ENCODE measurements at places on chromosomes 2 and 18. TPM values are rescaled to one million over a fixed set of nuclear protein-coding genes. Genes with fewer than 3 reads are reported as not detected.
A peak's percentile ranks its signal among the peaks of the same experiment; 100 is the strongest.

- no peaks in the 10 kb centered on the region for H3K4me1 ChIP-seq
- H3K27me3 ChIP-seq: no peaks in the 10 kb centered on the region
- DNase-seq: no peak
- H3K4me3 ChIP-seq: no peak overlapping the region
- no peaks in the 10 kb centered on the region for H3K36me3 ChIP-seq
- no peak overlapping the region for H3K27ac ChIP-seq
Observed at GRCh38 chr18:30927042-30927441, 115.5 kb downstream of the DSC3 start.

DNA sequence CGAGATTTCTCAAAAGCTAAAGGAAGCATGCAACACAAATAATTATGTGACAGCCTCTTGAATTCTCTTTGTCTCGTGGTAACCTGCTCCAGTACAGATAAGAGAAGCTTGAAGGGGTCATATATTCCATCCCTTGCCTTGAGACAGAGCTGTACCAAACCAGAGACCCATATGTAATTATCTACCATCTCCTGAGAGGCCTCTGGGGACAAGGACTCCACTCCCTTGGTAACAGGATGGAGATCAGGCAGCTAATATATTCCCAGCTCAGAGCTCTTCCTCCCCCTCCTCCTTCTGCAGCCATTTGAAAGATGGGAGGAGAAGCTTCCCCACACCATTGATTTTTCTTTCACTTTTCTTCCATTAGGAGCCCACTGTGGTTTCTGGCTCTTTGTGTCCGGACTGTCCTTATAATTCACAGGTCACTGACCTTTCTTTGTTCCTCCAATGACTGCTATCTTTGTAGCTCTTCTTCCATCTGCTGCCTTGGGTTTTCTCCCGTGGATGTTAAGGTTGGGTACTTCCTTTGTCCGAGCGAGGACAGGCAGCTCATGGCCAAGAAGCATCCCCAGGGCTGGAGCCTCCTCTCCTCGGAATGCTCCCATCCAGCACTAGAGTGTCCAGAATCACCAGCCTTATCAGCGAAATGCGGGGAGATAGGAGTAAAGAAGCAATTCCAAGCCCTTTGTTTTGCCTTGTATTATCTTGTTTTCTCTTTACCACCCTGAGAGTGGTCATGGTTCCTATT lies 72.6 kb upstream of the STPG4 start:
- peaks cover 22% of the 10 kb centered on the region for H3K4me1 ChIP-seq
- H3K27ac ChIP-seq: no peak overlapping the region
- no peaks in the 10 kb centered on the region for H3K36me3 ChIP-seq
- DNase-seq: no peak
- H3K4me3 ChIP-seq: no peak overlapping the region

- H3K27me3 ChIP-seq: no peaks in the 10 kb centered on the region
- no peak for DNase-seq
- no peaks in the 10 kb centered on the region for H3K36me3 ChIP-seq
- H3K4me3 ChIP-seq: no peak overlapping the region
Observed at GRCh38 chr18:27608742-27609141, 423.6 kb upstream of the CHST9 start.

GRCh38 chr2:69291004-69291650 lies 95.9 kb downstream of the GFPT1 start:
- no peak overlapping the region for H3K27ac ChIP-seq
- no peak overlapping the region for H3K4me3 ChIP-seq
- H3K4me1 ChIP-seq: no peaks in the 10 kb centered on the region
- DNase-seq: no peak

TSHZ1 gene
- total RNA-seq: 17.0 TPM

FAM237A gene
- not detected for total RNA-seq

GRCh38 chr2:129354631-129355030 lies 624.8 kb upstream of the RAB6C start:
- no peak overlapping the region for H3K4me3 ChIP-seq
- no peak for DNase-seq
- H3K27me3 ChIP-seq: no peaks in the 10 kb centered on the region

GRCh38 chr2:206805887-206806607 lies 40.6 kb downstream of the FASTKD2 start:
- no peaks in the 10 kb centered on the region for H3K36me3 ChIP-seq
- DNase-seq: no peak
- no peak overlapping the region for H3K4me3 ChIP-seq
- no peak overlapping the region for H3K27ac ChIP-seq
- no peaks in the 10 kb centered on the region for H3K4me1 ChIP-seq

DNA sequence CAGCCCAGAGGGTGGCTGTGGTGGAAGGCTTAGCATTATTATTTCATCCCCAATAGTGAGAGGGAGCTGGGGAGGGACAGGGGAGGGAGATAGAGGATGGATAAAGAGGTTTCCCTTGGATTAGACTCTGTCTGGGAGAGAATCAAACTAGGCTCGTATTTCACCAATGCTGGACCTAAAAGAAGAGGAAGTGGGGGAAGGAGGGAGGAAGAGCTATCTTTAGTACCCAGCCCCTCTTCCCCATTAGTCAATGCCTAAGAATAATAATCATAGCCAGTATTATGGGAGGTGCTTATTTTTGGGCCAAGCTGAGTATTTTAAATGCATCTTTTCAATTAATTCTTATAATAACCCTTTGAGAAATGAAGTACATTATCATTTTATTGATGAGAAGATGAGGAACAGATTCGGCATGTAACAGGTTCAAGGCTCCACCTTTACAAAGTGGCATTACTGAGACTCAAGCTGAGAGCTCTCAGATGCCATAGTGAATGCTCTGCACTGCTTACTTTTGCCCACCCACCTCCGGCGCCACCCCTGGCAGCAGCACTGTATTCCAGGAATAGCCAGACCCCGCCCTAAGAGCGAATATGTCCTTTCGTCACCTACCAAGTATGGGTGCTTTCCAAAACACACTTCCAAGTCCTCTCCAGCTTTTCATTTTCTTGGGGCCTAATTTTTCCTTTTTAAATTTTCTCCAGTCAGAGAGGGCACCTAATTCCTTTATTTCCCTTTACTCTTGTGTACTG lies 21.0 kb downstream of the PAX8 start:
- H3K4me1 ChIP-seq: peaks cover 21% of the 10 kb centered on the region
- DNase-seq: no peak
- H3K27me3 ChIP-seq: no peaks in the 10 kb centered on the region

LINC00305 gene
- not detected for total RNA-seq

DNA sequence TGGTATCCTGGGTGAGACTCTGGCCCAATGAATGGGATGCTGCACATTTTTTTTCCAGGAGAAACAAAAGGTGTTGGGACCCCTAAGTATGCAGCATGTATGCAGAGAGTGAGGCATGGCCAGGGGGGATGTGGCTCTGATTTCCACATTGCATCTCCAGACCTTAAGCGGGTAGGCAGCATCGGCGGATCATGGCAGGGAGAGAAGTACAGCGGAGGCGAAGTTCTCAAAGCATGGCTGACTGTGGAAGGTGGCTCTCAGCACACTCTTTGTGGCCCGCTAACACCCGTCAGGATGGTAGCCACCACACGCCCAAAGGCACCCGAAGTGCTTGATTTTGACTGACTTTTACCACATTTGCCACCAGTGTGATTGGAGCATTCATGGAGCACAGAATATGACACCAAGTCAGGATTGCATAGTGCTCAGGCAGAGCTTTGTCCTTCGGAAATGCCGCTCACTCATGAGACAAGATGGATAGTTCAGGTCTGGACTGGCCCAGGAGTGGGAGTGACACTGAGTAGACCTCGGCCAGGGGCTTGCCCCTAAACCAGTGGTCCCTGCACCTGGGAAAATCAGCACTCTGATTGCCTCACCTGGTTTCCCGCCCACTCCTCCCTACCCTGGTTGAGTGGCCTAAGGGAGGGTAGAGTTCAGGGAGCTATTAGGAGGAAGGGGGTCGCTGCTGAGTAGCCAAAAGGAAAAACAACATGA lies 14.2 kb downstream of the INPP4A start:
- H3K27ac ChIP-seq: no peak overlapping the region
- H3K27me3 ChIP-seq: no peaks in the 10 kb centered on the region
- H3K4me1 ChIP-seq: peaks cover 66% of the 10 kb centered on the region

- no peak overlapping the region for H3K27ac ChIP-seq
- H3K27me3 ChIP-seq: no peaks in the 10 kb centered on the region
- H3K36me3 ChIP-seq: no peaks in the 10 kb centered on the region
- DNase-seq: no peak
- H3K4me3 ChIP-seq: no peak overlapping the region
Observed at GRCh38 chr2:139864821-139865302, 1084.7 kb upstream of the NXPH2 start.

KYNU gene
- total RNA-seq: 30.6 TPM

GRCh38 chr2:26822877-26823276 lies 25.1 kb upstream of the DPYSL5 start:
- H3K4me3 ChIP-seq: no peak overlapping the region
- no peaks in the 10 kb centered on the region for H3K36me3 ChIP-seq
- no peaks in the 10 kb centered on the region for H3K4me1 ChIP-seq
- H3K27ac ChIP-seq: no peak overlapping the region

DNA sequence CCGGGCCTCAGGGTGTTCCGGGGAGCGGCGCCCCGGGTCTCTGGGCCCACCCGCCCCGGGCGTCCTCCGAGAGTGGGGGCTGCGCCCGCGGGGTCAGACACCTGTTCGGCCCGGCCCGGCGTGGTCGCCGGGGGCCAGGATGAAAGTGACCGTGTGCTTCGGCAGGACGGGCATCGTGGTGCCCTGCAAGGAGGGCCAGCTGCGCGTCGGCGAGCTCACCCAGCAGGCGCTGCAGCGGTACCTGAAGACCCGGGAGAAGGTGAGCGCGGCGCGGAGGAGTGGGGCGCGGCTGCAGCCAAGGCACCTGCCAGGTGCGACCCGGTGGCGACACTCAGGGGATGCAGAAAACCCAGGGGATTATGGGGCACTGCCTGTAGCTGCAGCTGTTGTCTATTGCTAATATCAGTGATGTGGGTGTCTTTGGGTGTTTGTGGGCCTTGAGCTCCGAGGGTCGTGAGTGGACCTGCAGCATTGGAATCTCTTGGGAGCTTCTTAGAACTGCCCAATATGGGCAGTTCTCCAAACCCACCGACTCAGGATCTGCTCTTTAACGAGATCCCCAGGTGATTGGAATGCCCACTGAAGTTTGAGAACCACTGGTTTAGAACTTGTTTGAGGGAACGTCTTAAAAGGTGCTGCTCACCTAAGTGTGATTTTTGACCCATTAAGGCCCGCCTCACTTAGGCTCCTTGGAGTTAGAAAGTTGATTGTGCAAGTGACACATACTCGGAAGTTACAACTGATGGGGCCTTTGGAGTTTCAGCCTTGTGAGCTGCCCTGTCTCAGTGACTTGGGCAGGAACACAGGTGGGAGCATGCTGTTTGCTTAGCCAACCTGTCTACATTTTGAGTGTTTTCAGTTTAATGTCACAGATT lies 823 bp downstream of the PARD3B start:
- no peaks in the 10 kb centered on the region for H3K36me3 ChIP-seq
- peaks cover 31% of the 10 kb centered on the region for H3K4me1 ChIP-seq
- H3K27me3 ChIP-seq: no peaks in the 10 kb centered on the region
- DNase-seq: peak; percentile 58
- H3K27ac ChIP-seq: peak overlapping the region; percentile 87
- H3K4me3 ChIP-seq: peak overlapping the region; percentile 81

DNA sequence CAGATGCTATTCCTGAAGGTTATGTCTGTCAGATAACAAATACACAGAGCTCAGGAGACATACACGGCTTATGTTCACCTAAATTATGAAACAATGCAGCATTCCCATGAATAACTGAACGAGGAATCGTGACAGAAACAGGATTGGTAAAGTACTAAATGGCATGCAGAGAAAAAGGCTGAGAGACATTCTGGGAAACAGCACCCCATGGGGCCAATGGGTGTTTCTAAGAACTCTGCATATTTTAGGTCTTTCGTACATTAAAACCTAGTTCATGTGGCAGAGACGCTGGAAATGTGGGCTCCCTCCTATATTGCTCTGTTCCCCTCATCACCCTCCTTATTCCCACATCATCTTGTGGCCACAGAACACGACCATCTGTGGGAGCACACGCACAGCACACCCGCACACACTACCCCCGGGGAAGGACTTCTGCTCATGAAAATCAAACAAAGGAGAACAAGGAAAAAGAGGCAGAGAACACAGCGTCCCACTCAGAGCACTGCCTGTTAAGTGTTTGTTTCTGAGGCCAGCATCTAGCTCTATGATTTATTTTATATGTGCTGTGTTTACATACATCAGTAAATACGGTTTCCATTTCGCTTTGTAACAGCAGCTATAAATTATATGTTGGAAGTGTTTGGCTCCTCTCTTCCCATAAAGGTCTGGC lies 143.6 kb downstream of the AFF3 start:
- H3K4me1 ChIP-seq: no peaks in the 10 kb centered on the region
- DNase-seq: no peak
- no peak overlapping the region for H3K27ac ChIP-seq
- H3K4me3 ChIP-seq: no peak overlapping the region
- H3K27me3 ChIP-seq: no peaks in the 10 kb centered on the region

GAL3ST2 gene
- not detected for total RNA-seq

- peak overlapping the region; percentile 16 for H3K4me3 ChIP-seq
- H3K27ac ChIP-seq: peak overlapping the region; percentile 84
- H3K27me3 ChIP-seq: no peaks in the 10 kb centered on the region
- peaks cover 99% of the 10 kb centered on the region for H3K4me1 ChIP-seq
Observed at GRCh38 chr2:217913436-217913835, 89.4 kb downstream of the TNS1 start.

CD207 gene
- total RNA-seq: 3.0 TPM

DNA sequence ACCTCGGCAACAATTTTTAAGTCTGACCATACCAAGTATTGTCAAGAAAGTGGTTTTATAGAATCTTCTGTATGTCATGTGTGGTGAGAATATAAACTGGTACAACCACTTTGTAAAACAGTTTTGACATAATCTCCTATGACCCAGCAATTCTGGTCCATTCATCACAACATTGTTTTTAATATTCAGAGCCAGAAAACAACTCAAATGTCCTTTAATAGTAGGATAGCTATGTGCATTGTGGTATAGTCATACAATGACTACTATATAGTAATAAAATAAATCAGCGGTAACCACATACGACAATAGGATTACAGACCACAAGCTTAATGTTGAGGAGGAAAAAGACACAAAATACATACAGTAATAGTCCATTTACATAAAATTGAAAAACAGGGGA lies 175.2 kb upstream of the SPATS2L start:
- H3K27me3 ChIP-seq: no peaks in the 10 kb centered on the region
- no peaks in the 10 kb centered on the region for H3K36me3 ChIP-seq
- no peak for DNase-seq
- H3K4me3 ChIP-seq: no peak overlapping the region
- H3K27ac ChIP-seq: no peak overlapping the region
- H3K4me1 ChIP-seq: no peaks in the 10 kb centered on the region
